Activated CD4-positive, alpha-beta T cell treated with anti-CD3 and anti-CD28 coated beads for 1 hour (primary cell): ENCODE measurements at places on chromosomes 4 and X.

GRCh38 chrX:111837197-111837596 lies 38.8 kb upstream of the TRPC5OS start:
- no peak for DNase-seq

DNA sequence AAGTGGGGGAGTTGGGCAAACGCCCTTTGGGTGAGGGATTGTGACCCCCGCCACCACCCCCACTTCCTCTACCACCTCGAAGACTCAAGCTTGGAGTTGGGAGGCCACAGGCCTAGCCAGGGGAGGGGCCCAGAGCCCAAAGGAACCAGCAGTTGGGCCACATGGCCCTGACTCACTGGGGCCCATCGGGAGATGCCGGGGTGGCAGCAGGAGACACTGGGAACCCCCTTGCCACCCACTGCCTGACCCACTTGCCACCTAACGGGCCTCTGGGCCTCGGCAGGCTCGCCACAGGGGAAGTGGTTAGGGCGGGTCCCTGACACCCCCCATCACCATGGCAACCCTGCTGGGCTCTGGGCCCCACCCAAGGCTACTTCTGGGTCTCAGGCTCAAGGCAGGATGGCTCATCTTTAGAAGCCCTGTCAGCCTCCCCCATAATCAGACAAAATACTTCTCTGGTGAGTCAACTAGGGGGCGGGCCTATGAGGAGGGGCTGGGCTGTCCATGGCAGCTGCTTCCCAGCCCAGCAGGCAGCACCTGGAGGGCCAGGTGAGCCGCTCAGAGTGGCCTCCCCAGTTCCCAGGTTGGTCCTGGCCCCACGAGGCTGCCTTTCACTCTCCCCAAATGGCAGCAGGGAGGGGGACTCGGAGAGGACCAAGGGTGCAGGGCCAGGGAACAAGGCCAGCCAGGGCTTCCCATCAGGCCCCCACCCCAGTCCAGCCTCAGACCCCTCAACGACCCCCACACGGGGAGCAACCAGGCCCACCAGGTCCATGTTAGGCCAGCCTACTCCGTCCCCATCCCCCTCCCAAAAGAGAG lies 5.6 kb downstream of the FLNA start:
- DNase-seq: peak; percentile 79

DNA sequence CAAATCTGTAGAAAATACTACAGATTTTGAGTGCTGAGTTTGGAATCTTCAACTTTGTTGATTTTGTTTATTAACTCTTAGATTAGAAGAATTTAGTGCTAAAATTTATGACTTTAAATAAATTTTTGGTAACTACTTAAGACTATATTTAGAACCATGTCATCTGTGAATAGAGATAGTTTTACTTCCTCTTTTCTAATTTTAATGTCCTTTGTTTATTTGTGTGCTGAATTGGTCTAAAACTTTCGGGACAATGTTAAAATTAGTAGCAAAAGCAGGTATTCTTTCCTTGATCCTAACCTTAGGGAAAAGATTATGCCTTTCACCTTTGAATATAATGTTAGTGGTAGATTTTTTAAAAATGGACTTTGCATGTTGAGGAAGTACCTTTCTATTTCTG lies 119.7 kb upstream of the CXorf51A start:
- no peak for DNase-seq

GRCh38 chrX:150185766-150186165 lies 177.4 kb upstream of the MAMLD1 start:
- no peak for DNase-seq

DNA sequence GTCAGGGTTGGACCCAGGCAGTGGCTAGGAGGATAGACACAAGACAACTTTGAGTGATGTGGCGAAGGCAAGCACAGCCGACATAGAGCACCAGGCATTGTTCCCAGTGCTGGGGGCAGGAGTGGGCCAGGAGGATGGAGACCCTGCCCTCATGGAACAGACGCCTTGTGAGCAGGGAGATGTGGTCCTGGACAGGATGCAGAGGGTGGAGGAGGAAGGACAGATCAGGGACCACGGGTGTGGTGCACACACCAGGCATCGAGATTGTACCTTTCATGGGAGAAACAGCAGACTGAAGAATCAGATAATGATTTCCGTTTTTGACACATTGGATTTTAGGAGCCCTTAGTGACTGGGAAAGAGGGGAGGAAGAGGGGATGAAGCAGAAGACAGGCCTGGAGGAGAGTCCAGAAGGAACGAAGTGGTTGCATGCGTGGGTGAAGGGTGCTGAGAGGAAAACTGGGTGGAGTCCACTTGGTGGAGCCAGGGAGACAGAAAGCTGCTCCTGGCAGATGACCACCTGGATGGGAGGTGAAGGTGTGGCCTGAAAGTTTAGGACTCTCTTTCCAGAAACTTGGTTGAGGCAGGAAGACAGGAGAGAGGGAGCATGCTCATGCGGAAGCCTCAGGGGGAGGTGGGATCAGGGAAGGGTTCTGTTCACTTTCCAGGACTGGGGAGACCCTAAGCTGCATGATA lies 27.9 kb upstream of the MAP3K15 start:
- no peak for DNase-seq

- DNase-seq: peak; percentile 51
These were observed at the start of gene ZNF827 for GRCh38 chr4:145938618-145939440. Gene ZNF827 (minus strand): TSS chr4:145938823. CDS start chr4:145938407, 416 bp downstream.

GRCh38 chr4:120065974-120066516 lies 603 bp downstream of the MAD2L1 start:
- DNase-seq: no peak

- no peak for DNase-seq
These were observed 36.1 kb downstream of the NBDY start for GRCh38 chrX:56764975-56765791.

GRCh38 chrX:124507246-124507645 lies 160.9 kb downstream of the SH2D1A start:
- no peak for DNase-seq

- DNase-seq: no peak
These were observed 309.3 kb downstream of the ANK2 start for GRCh38 chr4:113358784-113359183.

DNA sequence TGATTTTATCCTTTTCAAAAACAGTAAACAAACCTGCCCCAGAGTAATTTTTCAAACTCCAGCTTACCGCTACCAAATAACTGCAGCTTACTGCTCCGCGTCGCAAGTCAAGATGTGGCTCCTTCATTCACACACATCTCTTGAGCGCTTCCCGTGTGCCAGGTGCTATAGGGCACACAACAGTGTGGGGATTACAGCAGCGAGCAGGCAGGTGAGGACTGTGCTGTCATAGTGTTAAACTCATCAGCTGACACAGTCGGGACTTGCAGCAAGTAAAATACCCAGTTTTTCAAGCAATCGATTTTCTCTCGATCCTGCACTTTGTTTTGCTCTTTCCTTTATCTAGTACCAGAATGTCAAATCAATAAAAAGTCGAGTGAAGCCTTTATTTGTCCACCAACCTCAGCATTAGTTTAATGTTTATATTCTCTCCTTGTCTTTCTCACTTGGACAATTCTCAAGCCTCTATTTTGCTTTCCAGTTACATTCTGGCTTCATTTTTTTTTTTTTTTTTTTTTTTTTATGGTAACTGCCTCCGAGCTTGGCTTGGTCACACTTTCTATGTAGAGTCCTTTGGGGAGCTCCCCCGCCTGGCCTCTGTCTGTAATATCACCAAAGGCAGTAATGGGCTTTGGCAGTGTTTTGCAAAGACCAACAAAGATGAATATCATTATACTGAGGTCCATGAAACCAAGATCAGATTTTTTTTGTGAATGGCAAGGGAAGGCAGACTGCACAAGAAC lies 8.3 kb upstream of the ASB5 start:
- no peak for DNase-seq

DNA sequence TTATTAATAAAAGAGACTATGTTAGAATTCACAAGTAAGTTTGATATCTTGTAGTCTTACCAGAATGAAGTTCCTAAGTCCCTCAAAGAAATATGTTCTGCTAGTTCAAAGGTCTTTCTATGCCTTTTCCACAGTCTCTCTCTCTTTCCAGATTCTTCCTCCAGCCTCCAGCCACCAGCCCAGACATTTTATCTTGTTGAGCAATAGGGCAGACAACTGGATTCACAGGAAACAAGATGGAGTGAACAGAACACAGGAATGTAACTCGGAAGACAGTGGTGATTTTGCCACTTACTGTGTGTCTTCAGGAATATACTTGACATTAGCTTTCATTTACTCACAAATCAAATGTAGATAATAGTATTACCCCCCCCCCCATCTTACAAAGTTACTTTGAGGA lies 17.1 kb upstream of the CPEB2 start:
- no peak for DNase-seq

DNA sequence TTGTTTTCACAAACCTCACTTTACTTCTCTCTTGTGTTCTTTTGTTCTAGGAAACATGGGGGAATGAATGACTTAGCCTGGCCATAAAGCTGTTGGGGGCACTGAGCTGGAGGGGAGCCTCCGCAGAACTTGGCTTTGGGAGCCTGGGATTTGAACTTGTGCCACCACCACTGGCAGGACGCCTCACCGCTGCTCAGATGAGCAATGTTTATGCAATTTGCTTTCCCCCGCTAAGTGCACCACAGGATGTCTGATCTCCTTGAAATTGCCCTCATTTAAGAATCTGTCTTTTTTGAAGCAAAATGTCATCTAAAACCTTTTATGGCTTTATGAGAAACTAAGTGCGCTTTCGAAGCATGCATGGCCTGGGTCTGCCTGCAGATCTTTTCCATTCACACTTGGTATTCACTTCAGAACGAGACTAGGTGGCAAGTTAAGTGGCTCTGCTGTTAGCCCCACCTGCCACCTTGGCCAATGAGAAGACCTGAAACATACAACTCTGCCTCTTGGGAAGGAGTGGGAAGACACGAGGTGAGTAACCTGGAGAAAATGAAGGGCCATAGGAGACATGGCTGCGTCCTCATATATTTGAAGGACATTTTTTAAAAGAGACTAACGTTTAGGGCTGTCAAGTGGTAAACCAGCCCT lies 119.3 kb downstream of the LDB2 start:
- no peak for DNase-seq

- DNase-seq: no peak
These were observed 31.0 kb downstream of the ALPK1 start for GRCh38 chr4:112327965-112328733.

- DNase-seq: no peak
These were observed 6.0 kb downstream of the DMD start for GRCh38 chrX:33205321-33205720.

DNA sequence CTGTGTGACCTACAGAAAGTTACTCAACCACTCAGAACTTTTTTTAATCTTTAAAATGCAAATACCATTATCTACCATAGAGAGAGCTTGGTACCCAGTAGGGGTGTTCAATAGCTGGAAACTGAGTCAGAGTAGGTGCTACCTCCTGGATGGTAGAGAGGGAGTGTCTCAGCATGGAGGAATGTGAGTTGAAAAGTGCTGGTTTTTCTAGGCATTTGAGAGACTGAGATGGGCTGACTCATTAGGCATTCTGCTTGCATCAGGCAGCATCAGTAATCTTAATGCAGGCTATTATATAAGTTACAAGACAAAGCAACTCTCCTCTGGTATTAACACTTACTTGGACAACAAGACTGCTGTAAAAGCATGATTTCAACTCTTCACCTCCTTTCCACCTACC lies 70.9 kb upstream of the ARHGEF9 start:
- DNase-seq: no peak

DNA sequence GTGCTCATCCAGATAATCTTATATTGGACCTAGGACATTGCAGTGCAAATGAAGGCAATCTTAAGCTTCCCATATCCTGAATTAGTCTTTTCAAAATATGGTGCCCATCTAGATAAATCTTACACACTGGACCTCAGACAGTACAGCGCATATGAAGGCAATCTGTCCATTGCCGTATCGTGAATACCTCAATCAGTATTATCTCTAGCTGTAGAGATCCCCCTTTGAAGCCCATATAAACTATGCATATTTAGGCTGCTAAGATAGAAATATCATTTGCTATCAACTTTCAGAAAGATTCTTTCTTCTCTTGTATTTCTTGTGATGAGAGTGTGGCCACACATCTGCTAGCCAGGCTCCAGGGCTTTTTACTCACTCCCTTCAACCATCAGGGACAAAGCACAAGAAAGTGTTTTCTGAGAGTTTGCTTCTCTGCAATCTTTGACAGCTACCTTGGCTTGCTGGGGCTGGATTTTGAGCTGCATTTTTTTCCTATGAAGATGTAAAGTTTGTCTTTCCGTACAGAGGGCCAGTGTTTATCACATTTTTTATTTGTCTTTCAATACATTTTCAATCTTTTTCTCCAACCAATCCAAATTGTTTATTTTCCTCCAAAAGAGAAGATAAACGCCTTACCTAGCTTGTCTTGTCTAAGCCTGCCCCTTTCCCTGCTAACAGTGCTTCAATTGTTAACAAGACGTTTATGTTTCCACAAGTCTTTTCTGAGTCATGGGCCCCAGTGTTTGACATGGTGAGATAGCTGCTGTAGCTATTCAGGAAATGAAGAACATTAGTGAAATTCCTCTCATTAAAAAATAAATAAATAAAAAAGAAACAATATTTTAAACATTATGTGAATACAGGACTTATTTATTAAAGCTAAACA lies 57.6 kb upstream of the FAT1 start:
- DNase-seq: no peak

DNA sequence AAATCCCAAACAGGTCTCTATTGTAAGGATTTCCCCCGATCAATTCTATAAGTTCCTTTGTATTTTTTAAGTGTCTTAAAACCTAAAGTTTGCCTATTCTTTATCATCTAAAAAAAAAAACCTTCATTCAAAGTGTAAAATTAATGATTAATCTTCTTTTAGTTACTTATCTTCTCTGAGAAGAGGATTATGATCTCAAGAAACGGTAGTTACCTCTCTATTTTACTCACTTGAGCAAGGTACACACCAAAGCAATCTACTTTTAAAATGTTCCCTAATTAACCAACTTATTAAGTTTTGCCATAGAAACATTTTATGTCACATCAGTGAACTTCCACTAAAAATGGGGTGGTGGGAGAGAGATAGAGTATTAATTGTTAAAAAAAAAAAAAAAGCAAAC lies 15.2 kb upstream of the GALNT7 start:
- DNase-seq: no peak

DNA sequence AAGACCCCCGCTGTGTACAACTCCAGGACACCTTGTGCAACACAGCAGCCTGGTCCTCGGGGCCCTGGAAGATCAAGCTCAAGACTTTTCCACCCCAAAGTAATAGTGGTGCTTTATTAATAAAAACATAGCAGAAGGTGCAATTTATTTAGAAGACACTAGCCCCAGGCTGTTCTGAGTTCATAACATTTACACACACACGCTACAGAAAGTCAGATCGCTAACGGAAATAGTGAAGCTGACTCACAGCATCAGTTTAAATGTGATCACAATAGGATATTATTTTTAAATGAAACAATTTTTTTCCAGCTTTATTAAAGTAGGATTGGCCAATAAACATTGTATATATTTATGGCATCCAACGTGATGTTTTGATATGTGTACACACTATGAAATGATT lies 141.0 kb downstream of the STK32B start:
- DNase-seq: no peak

DNA sequence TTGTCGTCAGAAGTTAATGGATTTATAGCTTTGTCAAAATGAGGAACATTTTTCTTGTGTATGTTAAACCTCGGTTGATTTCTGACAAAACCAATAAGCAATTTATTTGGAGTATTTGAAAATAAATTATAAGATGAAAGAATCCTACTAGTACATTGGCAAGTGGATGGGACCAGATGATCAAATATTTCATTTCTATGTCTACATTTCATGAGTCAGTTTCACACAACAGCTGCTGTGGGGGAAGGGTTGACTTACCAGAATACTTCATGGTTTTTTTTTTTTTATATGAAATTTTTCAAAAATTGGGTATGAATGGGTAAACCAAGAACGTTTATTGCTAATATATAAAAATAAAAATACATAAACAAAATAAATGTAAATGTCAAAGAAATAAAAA lies 39.4 kb downstream of the RAPGEF2 start:
- no peak for DNase-seq
